ENCODE measurements at places on chromosomes 7 and 10.

GRCh38 chr7:12570168-12570533 lies 369 bp upstream of the SCIN start:
- no peak for DNase-seq

GRCh38 chr10:519055-519715 lies 170.3 kb downstream of the DIP2C start:
- no peak for DNase-seq

DNA sequence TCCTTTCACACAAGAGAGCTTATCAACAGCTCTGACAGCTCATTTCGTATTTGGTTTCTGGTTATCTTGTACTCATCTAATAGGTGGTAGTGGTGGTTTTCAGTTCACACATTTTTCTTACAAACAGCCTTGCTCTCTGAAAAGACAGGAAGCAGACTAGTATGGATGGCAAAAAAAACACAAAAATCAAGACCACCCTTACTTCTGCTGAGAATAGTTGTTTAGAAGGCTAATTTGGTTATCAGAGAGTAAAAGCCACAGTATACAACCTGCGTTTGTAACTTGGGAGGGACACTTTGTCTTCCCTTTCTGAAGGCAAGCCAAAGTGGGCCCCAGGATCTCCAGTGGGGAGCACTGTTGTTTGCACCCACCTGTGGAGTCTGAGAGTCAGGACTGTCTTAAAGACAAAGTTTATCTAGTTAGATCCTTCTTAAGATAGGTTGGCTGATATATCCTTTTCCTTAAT lies 68.0 kb downstream of the PIP4K2A start:
- peak; percentile 74 for DNase-seq

GRCh38 chr7:29202651-29203069 lies 8.1 kb downstream of the CHN2 start:
- DNase-seq, result no peak

GRCh38 chr10:97534746-97535367 lies 36.1 kb downstream of the UBTD1 start:
- peak; percentile 19 for DNase-seq

GRCh38 chr10:28177944-28178637 lies 124.8 kb downstream of the MPP7 start:
- DNase-seq, result peak; percentile 49
